Esophagus squamous epithelium (tissue), 5 donors: ENCODE measurements at places on chromosomes 6 and 20. TPM values are rescaled to one million over a fixed set of nuclear protein-coding genes. Genes with fewer than 3 reads are reported as not detected.

DNA sequence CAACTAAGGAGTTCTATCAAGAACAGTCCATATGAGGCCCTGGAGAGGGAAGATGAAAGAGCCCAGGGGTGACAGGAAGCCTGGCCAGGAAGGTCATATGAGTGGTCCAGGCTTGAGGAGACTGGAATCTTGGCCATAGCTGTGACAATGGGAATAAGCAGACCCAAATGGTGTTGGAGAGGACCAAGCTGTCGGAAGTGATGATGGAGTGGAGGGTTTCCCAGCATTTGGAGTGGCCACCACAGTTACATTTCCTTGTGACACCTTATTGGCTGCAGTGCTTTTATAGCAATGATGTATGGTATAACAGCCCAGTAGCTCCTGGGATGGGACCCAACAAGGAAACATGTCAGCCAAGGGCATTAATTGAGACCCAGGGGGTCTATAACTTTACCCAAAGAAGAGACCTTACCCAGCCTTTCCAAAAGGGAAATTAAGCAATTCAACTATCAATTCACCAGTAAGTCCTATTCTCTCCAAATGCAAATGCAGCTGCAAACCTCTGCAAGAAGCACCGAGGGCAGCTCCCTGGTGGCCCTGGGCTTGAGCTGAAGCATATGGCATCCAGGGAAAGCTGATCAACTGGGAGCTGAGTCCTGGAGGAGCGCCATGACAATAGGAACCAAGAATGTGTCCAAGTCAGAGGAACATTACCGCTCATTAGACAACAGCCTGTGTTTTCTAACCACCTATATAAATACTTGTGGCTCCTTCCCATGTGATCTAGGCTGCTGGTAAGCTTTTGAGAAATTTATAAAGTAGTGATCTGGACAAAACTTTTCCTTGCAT lies 219.4 kb downstream of the SOD2 start:
- no peaks in the 10 kb centered on the region for H3K4me1 ChIP-seq
- H3K27me3 ChIP-seq, result no peaks in the 10 kb centered on the region
- no peaks in the 10 kb centered on the region for H3K36me3 ChIP-seq
- DNase-seq, result no peak
- H3K27ac ChIP-seq, result no peak overlapping the region

Gene HCK
- total RNA-seq, result 3.2 TPM

Gene ERVFRD-1
- not detected for total RNA-seq

Gene NSFL1C
- total RNA-seq, result 59.3 TPM

GRCh38 chr6:96923400-96923799 lies 1.1 kb upstream of the KLHL32 start:
- no peak overlapping the region for H3K27ac ChIP-seq
- DNase-seq, result no peak
- no peak overlapping the region for H3K4me3 ChIP-seq
- no peaks in the 10 kb centered on the region for H3K4me1 ChIP-seq
- no peaks in the 10 kb centered on the region for H3K36me3 ChIP-seq

DNA sequence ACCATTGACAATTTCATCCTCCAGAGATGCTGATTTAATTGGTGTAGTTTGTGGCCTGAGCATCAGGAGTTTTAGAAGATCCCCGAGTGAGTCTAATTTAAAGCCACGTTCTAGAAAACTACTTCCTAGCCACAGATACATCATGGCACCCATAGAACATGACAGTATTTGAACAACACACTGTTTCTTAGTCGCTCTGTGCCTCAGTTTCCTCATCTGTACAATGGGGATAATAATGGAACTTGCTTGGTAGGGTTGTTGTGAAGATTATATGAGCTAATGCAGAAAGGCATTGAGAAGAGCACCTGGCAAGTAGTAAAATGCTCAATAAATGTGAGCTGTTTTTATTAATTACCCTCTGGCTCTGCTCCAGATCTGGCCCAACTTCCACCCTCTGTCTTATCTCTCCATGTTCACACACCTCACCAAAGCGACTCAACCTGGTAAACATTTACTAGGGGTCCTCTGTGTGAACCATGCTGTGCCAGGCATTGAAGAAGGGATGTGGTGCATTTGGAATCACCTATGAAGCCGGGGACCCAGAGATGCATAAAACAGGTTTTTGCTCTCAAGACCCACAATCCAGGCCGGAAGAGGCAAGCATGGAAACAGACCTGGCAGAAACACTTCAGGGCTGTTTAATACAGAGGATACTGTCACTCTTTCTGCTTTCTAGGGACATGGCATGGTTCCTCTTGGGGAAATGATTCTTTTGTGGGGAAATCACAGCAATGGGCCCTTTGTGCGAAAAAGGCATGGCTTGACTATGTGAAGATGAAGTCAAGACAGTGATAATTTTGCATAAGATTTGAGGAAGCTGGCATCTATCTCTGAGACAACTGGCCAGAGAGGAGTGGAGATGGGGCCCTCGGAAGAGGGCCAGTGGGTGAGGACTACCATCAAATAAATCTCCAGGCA lies 16.2 kb upstream of the MRPS18A start:
- peaks cover 87% of the 10 kb centered on the region for H3K4me1 ChIP-seq
- peak overlapping the region; percentile 85 for H3K27ac ChIP-seq

- peaks cover 18% of the 10 kb centered on the region for H3K4me1 ChIP-seq
- DNase-seq, result no peak
- no peak overlapping the region for H3K4me3 ChIP-seq
Observed at GRCh38 chr20:57409316-57409671, 18.1 kb downstream of the RBM38 start.

GRCh38 chr20:35883778-35884540 lies 70.3 kb downstream of the SCAND1 start:
- H3K4me3 ChIP-seq, result no peak overlapping the region
- DNase-seq, result no peak
- no peaks in the 10 kb centered on the region for H3K27me3 ChIP-seq
- peak overlapping the region; percentile 94 for H3K27ac ChIP-seq

GRCh38 chr6:152726313-152726712 lies 24.3 kb upstream of the VIP start:
- no peaks in the 10 kb centered on the region for H3K4me1 ChIP-seq

GRCh38 chr20:44021186-44021585 lies 106.5 kb downstream of the TOX2 start:
- DNase-seq, result no peak
- no peaks in the 10 kb centered on the region for H3K36me3 ChIP-seq
- no peak overlapping the region for H3K27ac ChIP-seq

Gene TM9SF4
- 33.6 TPM for total RNA-seq

Gene CST7
- total RNA-seq, result 6.1 TPM

DNA sequence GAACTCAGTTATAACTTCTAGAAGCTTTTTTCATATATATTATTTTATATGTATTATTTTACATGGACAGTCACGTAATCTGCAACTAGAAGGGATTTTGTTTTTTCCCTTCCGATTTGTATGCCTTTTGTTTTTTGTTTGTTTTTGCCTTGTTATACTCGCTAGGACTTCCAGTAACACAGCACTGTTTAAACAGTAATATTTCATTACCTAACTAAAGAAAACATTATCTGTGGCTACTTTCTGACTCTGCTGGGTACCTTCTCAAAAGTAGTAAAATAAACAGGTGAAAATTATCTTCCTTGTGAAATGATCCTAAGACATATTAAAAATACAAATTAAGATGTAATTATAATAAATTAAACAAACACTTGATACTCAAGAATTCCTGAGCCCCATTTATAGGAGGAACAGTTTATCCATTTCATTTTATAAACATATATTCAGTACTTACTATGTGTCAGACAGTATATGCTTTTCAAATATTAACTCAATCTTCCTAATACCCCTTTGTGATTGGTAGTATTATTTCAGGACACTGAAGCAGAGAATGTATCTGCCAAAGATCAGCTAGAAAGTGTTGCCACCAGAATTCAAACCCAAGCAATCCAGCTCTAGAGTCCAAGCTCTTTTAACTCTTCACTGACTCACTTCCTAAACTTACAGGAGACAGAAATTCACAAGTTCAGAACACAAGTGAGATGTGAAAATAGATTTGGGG lies 65.3 kb downstream of the MAP3K5 start:
- no peaks in the 10 kb centered on the region for H3K27me3 ChIP-seq
- no peak overlapping the region for H3K27ac ChIP-seq
- H3K4me1 ChIP-seq, result peaks cover 10% of the 10 kb centered on the region
- no peak overlapping the region for H3K4me3 ChIP-seq
